CD8-positive, alpha-beta T cell (primary cell): ENCODE measurements at places on chromosomes 6 and 20. TPM values are rescaled to one million over a fixed set of nuclear protein-coding genes. Genes with fewer than 3 reads are reported as not detected.

GNMT gene
- total RNA-seq = 3.6 TPM

GRCh38 chr20:5161536-5162164 is 34.8 kb downstream of the CDS2 start:
- DNase-seq = no peak

GRCh38 chr6:12174878-12175277 is 115.3 kb upstream of the EDN1 start:
- no peak for DNase-seq

VEGFA gene
- 4.6 TPM for total RNA-seq
